ENCODE measurements at places on chromosomes 16 and 17.
A peak's percentile ranks its signal among the peaks of the same experiment; 100 is the strongest.

DNA sequence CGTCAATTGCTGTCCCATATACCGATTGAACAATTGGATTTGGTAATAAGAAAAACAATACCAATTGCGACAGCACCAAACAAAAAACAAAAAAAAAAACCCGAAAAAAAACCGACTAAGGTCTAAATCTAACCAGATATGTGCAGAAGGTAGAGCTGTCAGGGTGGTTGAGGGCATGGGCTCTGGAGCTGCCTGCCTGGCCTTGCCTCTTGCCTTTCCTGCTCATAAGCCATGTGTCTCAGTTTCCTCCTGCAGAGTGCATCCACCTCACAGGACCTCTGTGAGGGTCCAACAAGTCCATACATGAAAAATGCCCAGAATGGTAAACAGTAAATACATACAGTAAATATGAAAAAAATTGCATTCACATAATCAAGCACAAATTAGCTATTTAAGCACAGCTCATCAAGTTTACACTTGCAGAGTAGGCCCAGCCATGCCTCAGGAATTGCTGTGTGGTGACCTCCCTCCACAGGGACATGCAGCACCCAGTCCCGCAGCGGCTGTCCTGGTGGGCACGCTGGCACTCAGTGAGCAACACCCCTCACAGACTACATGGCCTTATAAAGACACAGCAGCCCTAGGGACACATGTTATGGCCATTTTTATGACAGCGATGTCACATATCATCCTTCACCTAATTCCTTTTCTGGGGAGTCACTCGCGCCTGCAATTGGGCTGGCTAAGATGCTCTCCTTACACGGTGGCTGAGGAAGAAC is 17.9 kb downstream of the TBC1D28 start:
- no peak for DNase-seq

GRCh38 chr16:17231972-17232371 is 238.8 kb downstream of the XYLT1 start:
- DNase-seq, result no peak

- no peak for DNase-seq
Observed at GRCh38 chr17:19769946-19770652, 22.0 kb upstream of the ALDH3A1 start.

DNA sequence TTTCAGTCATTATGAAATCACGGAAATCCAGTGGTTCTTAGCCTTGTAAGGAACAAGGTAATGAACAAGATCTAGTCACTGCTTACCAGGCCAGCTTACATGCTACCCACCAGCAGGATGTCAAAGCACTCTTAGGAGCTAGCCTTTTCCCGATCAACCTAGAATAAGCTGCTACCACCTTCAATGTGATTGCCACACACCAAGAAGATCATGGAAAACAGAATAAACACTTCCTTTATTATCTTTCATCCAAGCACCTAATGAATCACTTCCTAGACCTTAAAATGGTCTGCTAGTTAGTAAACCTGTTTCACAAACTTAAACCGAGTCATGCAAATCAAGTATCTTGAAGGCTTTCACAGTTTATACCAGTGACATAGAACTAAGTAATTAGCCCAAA is 5.0 kb downstream of the BBS2 start:
- no peak for DNase-seq

GRCh38 chr17:78485290-78486168 is 91.7 kb downstream of the DNAH17 start:
- DNase-seq, result peak; percentile 17

Measured in SW480 (cell line).